ENCODE measurements at places on chromosomes 12 and 14.

DNA sequence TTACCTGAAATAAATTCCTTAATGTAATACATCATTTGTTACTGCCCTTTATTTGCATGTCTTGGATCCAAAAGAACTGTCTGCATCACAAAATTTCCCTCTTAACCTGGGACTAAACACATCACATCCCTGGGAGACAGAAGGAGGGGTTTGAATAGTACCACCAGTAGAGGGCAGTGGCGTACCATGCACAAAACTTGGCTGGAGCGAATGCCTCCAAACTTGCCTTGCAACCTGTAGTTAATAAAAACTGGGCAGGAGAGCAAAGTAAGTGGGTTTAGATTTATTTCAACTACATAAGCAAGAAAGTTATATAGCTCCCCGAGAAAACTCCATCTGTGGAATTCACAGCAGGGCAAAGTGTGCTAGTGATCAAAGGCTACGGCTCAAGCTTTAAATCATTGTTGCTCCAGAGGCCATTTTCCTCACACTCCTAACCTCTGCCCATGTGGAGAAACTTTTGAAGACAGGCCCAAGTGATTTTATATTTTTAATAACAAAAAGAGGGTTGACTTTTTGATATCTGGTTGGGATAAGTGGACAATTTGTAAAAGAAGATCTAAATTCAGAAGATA is 1176.7 kb upstream of the SEL1L start:
- peak; percentile 0 for DNase-seq

DNA sequence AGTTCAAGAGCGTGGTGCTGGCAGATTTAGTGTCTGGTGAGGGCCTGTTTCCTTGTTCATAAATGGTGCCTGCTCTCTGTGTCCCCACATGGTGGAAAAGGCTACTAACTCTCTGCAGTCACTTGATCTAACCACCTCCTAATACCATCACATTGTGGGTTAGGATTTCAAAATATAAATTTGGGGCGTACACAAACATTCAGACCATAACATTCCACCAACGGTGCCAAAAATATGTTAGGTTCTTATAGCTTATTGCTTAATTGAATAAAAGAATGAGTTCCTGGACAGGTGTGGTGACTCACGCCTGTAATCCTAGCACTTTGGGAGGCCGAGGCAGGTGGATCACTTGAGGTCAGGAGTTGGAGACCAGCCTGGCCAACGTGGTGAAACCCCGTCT is 3.4 kb upstream of the DYRK2 start:
- DNase-seq: no peak

GRCh38 chr14:51124029-51124428 is 29.1 kb upstream of the TRIM9 start:
- no peak for DNase-seq

- DNase-seq: no peak
Measured at GRCh38 chr14:63204407-63205043, at the start of gene RHOJ. TSS of gene RHOJ (plus strand) at chr14:63204443. CDS start at chr14:63204870, 427 bp downstream.

- DNase-seq: peak; percentile 34
Measured at GRCh38 chr12:53159195-53159839, 21.2 kb upstream of the ZNF740 start.

- DNase-seq: no peak
Measured at GRCh38 chr12:126915309-126915708, 1351.7 kb upstream of the TMEM132C start.
